Left lobe of liver (tissue), 2 donors: ENCODE measurements at places on chromosomes 3 and 15. TPM values are rescaled to one million over a fixed set of nuclear protein-coding genes. Genes with fewer than 3 reads are reported as not detected.

Gene TUSC7
- total RNA-seq, result not detected

Gene SI
- total RNA-seq, result not detected

DNA sequence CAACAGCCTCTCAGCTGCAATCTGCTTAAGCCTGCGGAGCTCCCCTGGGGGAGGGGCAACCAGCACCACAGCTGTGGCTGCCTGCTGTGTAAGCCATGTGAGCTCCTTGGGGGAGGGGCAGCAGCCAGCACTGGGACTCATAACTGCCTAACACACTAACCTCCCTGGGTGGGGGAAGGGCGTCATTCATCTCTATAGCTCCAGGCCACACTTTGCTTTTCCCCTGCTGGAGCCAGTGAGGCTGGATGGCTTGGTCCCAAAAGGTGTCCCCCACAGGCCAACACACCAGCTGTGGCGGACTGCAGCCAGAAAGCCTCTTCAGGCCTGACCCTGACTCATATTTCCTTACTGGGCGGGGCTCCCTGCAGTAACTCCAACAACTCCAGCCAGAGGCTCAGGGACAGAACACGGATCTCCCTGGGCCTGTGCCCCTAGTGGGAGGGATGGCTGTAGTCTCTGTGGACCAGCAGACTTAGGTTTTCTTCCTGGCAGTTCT lies 129.8 kb downstream of the PPM1L start:
- DNase-seq, result no peak

DNA sequence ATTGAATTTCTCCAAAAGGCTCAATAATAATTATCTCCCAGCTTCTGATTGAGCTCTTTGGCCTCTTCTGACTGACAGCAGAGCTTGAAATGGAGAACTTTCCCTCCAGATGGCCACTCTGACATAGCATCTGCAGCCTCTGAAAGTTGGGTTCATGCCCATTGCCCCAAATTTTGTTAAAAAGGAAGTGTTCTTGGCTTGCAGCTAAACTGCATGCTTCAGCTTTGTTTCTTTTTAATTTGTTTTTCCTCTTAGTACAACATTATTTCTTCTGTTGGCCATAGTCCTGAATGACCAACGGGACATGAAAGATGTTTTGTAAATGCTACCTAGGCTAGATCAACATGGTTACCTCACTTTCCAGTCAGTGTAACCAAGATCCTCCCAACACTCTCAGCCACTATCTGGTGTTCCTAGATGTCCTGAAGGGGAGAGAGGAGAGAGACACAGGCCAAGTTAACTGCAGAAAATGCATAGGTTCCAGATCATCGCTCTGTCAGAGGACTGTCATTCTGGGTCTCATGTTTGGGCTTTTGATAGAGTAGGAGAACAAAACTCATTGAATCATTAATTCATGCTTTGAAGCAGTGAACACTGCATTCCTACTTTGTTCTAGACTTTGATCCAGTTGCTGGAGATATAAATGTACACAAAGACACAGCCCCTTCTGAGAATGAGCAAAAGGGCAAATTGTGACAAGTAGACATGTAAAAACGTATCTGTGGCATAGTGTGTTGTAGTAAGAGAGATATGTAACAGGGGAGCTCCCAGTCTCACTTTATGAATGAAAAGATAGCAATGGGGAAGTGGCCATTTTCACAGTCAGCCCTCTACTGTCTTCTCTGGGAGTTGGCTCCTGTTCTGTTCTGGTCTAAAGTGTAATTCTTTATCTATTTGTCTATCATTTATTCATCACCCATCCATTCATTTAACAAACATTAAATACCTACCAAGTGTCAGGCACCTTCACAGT lies 156.2 kb downstream of the ZNF621 start:
- DNase-seq, result no peak

Gene CCDC39
- not detected for total RNA-seq

DNA sequence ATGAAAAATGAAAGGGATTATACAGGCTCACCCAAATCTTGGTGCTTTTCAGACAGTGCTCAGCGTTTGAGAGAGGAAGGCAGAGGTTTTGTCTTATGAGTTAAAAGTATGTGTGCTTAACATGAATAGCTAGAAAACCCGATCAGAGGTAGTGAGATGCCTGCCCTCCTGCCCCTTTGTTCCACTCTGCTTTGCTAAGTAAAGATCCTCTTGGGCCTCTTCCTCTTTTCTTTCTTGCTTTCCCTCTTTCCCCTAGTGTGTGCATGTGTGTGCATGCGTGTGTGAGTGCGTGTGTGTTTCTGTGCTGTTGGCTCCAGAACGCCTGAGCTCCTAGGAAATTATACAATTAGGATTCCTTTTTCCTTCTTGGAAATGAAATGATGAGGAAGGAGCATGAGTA lies 261.3 kb upstream of the NR2E3 start:
- DNase-seq, result no peak

GRCh38 chr15:68303560-68304436 lies 26.3 kb downstream of the FEM1B start:
- DNase-seq, result peak; percentile 39

DNA sequence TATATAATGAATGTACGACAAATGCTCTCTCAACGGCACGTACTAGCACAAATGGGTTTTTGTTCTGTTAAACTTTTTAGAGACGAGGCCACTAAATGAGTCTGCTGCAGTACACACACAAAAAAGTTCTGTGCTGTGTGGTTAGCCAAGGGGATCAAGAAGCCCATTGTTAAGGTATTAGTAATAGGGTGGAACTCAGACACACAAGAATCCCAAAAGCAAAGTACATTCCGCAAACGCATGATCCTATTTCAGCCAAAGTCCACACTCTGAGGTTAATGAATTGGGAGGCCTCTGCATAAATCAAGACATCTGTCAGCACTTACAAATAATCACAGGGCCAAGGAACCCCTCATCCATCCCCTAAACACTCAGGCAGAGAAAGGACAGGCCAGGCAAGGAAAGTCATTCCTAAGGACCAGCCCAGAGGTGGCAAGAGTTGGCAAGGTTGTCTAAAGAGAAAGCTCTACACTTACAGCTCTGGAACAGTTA lies 12.1 kb downstream of the OSBPL10 start:
- no peak for DNase-seq

DNA sequence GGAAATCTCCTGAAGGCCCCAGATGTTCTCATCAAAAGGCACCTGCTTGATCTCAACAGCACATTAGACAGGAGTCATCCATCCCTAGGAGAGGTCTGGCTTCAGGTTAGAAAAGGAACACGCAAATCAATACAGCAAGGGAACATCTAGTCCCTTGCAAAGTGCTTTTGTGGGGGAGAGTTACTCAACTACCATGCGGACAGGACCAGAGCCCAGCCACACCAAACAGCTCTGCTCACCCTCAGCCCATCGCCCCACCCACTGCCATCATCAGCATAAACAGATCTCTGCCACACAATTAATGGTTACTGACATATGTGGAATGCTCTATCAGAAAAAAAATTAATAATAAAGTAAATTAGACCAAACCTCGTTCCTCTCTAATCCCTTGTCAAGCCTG lies 85.6 kb downstream of the MYLK start:
- peak; percentile 84 for DNase-seq

- DNase-seq, result no peak
Observed at GRCh38 chr3:122012821-122013220, 9.2 kb downstream of the ILDR1 start.

GRCh38 chr3:62109534-62109933 lies 263.8 kb downstream of the FEZF2 start:
- DNase-seq, result no peak

Gene GATA2
- 1.3 TPM for total RNA-seq

DNA sequence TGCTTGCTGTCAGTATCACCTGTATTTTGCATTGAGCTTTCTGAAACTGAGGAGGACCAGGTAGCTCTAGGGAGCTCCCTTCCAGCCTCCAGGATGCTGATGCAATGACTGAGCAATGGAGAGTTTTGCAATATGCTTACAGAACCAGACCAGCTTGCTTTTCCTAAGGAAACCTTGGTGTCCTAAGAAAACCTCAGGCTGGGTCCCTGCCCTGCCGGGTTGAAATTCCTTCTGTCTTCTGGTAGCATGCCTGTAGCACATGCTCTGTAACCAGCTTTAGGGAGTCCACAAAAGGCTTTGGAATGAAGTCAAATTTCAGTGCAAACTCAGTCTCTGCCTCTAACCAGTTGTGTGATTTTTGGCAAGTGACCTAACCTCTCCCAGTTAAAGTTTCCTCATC lies 65.8 kb upstream of the GSK3B start:
- no peak for DNase-seq

GRCh38 chr3:113606539-113607218 lies 74.3 kb downstream of the SIDT1 start:
- no peak for DNase-seq

DNA sequence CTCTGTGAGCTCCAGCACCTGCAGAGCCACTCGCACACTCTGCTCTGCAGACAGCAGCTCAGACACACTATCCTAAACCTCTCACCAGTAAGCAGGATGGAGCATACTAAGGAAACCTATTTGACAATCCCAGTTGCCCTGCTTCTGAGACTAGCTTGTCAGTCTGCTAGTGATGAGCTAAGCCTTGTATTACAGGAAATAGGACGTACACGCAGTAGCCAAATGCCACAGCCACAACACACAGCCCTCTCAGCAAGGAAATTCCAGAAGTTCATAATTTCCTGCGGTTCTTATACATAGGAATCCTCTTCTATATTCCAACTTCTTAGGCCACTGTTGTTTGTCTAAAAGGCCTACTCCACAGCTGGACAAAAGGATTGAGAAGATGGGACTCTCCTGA lies 74.5 kb downstream of the MYLK start:
- no peak for DNase-seq

DNA sequence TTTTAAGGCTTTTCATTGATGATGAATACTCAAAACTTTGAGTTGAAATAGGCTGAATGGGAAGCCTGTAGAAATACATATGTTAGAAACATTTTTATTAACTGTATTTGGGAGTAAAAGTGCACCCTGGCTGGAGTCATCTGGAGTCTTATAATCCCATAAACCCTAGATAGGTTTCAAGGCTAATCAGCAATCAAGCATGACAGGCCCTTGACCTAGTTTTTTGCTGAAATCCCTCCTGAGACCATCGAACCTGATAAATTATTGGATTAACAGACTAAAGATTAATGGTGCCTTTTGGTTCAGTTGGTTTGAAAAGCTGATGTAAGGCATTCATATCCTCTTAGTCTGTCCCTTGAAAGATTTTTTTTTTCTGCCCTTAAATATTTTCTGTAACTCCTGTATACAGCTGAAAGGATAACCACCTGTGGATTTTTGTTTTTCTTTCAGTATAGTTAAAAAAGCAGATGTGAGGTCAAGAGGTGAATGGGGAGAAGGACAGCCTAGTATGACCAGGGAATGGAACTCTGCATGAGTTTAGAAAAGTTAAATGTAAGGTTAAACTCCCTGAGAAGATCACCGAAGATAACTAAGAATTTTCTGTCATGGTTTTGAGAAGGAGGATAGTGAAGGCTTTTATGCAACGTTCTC lies 69.4 kb upstream of the STXBP5L start:
- no peak for DNase-seq

DNA sequence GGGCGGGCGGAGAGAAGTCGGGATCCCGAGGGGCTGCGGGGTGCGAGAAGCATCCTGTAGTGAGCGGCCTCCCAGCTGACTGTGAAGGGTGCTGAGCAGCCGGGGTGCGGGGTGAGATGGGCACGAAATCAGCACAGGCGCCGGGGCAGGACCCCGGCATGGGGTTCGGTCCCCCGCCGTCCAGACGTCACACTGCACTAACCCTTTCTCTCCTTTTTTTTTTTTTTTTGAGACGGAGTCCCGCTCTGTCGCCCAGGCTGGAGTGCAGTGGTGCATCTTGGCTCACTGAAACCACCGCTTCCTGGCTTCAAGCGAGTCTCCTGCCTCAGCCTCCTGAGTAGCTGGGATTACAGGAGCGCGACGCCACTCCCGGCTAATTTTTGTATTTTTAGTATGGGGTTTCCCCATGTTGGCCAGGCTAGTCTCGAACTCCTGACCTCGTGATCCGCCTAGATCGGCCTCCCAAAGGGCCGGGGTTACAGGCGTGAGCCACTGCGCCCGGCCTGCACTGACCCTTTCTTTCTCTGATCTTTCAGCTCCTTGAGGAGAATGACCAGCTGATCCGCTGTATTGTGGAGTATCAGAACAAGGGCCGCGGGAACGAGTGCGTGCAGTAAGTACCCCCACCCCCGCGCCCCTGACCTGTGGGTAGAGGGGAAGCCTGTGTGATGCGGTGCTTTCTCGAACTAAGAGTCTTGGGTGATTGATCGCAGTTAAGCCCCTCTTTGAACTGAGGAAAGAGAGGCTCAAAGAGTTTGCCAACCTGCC lies 513 bp downstream of the SS18L2 start:
- DNase-seq, result no peak

Gene LRTM1
- total RNA-seq, result not detected

DNA sequence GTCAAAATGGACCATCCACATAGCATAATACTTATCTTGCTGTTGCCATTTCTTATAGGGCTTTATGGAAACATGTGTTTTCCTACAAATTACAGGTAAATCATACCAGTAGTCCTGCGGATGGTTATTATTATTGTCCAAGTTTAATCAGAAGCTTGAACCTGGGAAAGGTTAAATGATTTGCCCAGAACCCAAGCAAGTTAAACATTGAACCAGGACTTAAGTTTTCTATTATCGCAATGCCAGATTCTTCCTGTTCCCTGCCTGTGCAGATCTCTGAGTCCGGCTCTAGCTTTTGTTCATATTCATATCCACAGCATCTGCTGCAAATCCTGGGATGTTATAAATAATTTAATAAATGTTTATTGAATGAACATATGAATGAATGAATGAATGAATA lies 12.5 kb downstream of the LPP start:
- DNase-seq, result no peak

Gene KCTD6
- 5.2 TPM for total RNA-seq

- no peak for DNase-seq
Observed at GRCh38 chr3:17069754-17070153, 185.0 kb downstream of the PLCL2 start.

Gene TRIM59
- total RNA-seq, result 0.25 TPM

DNA sequence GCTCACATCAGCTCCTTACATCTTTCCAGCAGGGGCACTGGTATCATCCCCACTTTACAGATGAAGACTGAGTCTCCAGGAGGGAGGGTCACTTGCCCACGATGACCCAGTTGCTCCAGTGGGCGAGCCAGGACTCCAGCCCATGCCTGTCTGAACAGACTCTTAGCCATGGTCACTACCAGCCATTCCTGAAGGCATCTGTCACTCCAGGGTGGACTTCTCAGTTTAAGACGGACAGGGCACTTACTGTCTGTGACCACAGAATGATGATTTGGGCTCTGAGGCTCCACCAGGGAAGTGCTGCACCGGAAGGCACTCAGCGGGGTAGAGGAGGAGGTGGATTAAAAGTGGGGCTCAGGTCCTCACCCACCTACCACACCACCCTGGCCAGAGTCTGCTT lies 104.0 kb upstream of the SLC6A6 start:
- no peak for DNase-seq

Gene COL6A5
- total RNA-seq, result not detected

Gene FRMD5
- total RNA-seq, result not detected

Gene TEX55
- total RNA-seq, result not detected

DNA sequence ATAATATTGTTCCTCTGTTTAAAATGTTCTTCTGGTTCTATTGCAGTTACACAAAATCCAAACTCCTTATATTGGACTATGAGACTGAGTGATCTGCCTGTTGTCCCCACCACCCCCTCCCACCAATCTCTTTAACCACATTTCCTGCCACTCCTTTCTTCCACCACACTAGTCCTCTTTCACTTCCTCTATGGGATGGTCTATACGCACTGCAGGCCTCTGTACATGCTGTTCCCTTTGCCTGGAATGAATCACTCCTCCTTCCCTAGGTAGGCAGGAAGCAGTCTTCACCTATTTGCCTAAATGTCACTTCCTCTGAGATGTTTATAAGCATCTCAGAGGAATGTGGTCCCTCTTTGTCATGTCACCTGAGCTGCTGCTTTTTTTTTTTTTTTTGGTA lies 4.0 kb downstream of the MAP2K1 start:
- DNase-seq, result no peak

Gene MST1R
- 1.3 TPM for total RNA-seq

Gene ACVR2B
- 6.7 TPM for total RNA-seq

GRCh38 chr15:75594276-75594675 lies 15.2 kb upstream of the PTPN9 start:
- DNase-seq, result no peak
